ENCODE measurements at places on chromosomes 6 and 20.

DNA sequence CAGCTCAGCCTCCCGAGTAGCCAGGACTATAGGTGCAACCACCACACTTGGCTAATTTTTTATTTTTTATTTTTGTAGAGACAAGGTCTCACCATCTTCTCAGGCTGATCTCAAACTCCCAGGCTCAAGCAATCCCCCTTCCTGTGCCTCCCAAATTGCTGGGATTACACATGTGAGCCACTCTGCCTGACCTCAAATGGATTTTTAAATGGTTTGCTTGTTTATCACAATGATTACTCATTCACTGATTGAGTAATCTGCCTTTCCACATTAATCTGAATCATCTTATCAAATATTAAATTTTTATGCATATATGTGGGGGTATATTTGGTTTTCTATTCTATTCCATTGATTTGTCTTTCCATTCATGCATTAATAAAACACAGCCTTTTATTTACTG is 9.4 kb upstream of the KHDC1L start:
- DNase-seq, result no peak

DNA sequence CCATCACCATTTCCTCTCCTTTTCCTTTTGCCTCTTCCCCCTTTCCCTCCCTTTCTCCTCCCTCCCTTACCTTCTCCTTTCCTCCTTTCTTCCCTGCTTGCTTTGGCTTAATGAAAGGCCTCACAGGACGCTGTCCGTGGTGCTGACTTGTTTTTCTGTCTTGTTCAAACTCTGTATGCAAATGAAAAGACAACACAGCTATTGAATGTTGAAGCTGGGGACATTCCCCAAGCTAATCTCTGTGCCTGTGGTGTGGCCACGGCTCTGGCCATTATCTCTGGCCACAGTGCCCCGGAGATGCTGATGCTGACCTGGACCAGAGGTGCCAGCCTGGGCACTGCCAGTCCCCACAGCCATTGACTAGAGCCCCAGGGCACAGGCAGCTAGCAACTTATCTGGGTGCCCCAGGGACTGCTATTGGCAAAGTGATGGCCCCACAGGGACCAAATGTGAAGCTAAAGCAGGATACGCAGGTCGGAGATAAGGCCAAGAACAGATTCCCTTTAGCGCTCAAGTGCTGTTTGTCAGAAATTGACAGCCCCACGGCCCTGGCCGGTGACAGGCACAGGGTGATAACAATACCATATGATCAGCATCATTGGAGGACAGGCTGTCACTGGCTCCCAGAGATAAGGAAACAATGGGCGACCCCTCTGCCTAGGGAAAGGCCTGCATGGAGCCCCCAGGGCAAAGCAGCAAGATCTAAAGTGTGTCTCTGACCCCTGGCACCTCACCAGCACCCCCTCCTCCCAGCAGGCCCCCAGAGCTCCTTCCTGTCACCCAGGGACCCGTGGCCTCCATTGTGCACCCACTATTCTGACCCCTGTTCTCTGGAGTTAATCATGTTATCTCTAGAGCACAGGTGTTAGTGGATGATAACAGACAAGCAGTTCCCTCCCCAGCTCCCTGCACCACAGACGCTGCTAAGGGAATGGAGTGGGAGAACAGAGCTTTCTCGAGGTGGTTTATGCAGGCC is 31.6 kb upstream of the SLC32A1 start:
- DNase-seq, result no peak

GRCh38 chr20:57596998-57597939 is 23.0 kb downstream of the ZBP1 start:
- peak; percentile 19 for DNase-seq

GRCh38 chr6:87274660-87275274 is 47.6 kb upstream of the SMIM8 start:
- DNase-seq, result no peak

DNA sequence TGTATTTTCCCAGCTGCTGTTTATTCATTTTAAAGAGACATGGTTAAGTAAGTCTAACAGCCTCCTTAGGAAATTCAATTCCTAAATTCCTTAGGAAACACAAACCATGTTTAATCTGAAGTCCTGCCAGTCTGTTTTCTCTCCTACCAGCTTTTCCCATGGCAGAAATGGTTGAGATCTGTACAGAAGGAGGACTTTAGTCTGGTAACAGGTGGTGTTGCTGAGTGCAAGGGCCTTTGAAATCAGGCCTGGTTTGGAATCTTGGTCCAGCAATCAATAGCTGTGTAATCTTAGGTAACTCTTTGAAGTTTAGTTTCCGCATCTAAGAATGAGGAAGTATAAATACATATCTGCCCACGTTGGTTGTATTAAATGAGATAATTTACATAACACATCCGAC is 232.5 kb downstream of the LAMA2 start:
- no peak for DNase-seq

GRCh38 chr6:15441981-15442380 is 196.1 kb downstream of the JARID2 start:
- no peak for DNase-seq

GRCh38 chr6:161318456-161318855 is 44.6 kb upstream of the AGPAT4 start:
- DNase-seq, result no peak

DNA sequence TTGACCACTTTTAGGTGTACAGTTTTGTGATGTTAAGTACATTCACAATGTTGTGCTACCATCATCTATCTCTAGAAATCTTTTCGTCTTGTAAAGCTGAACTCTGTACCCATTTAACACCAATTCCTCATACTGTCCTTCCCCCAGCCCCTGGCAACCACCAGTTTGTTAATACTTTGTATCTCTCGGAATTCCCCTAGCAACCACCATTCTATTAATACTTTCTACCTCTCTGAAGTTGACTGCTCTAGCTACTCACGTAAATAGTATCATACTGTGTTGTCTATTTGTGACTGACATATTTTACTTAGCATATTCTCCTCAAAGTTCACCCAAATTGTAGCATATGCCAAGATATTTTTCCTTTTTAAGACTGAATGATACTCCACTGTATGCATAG is 82.3 kb upstream of the CLDN20 start:
- no peak for DNase-seq
